ENCODE measurements at places on chromosomes 1 and 21. TPM values are rescaled to one million over a fixed set of nuclear protein-coding genes. Genes with fewer than 3 reads are reported as not detected.

Gene NFIA
- 7.7 TPM for total RNA-seq

Gene RGSL1
- not detected for total RNA-seq

Gene LCA5L
- 1.3 TPM for total RNA-seq

Gene NPHS2
- total RNA-seq, result not detected

Gene RNF207
- total RNA-seq, result 6.8 TPM

Gene OPTC
- not detected for total RNA-seq

Gene UBL4B
- not detected for total RNA-seq

Gene FAM177B
- not detected for total RNA-seq

Gene IQGAP3
- 18.8 TPM for total RNA-seq

Gene ZNF593
- total RNA-seq, result 27.1 TPM

Gene NTRK1
- not detected for total RNA-seq

Gene ZBTB18
- 7.4 TPM for total RNA-seq

Gene IFNGR2
- total RNA-seq, result 61.4 TPM

Gene NR0B2
- total RNA-seq, result not detected

Gene RHEX
- not detected for total RNA-seq

Gene CLDN14
- total RNA-seq, result 0.13 TPM

Gene DSTYK
- total RNA-seq, result 16.5 TPM

Gene MX2
- 0.92 TPM for total RNA-seq

Gene ERVH48-1
- total RNA-seq, result not detected

Gene PRKAA2
- total RNA-seq, result 7.3 TPM

Gene ZNF691
- 7.3 TPM for total RNA-seq

Gene LCE1F
- not detected for total RNA-seq

Gene PCP4L1
- total RNA-seq, result not detected

Gene OR6K2
- not detected for total RNA-seq

Gene FABP3
- total RNA-seq, result 57.1 TPM

Gene MNDA
- not detected for total RNA-seq

Gene OSBPL9
- total RNA-seq, result 73.4 TPM

Gene USH2A
- total RNA-seq, result under 0.01 TPM

Gene CENPF
- total RNA-seq, result 35.3 TPM

Gene KCND3
- 0.26 TPM for total RNA-seq

Gene FAM229A
- total RNA-seq, result 0.99 TPM

Gene RUNX1
- total RNA-seq, result 12.1 TPM

Gene CNKSR1
- 0.26 TPM for total RNA-seq

All from aortic smooth muscle cell (primary cell).